ENCODE measurements at places on chromosomes 16 and 17.

- DNase-seq: no peak
Observed at GRCh38 chr17:77675816-77676215, 282.7 kb upstream of the TNRC6C start.

GRCh38 chr16:58649707-58650106 lies 20.1 kb upstream of the CNOT1 start:
- DNase-seq: no peak

- DNase-seq: no peak
Observed at GRCh38 chr17:34892461-34893249, 68.6 kb downstream of the CCT6B start.

- DNase-seq: no peak
Observed at GRCh38 chr17:55273579-55274354, 9.0 kb downstream of the HLF start.

DNA sequence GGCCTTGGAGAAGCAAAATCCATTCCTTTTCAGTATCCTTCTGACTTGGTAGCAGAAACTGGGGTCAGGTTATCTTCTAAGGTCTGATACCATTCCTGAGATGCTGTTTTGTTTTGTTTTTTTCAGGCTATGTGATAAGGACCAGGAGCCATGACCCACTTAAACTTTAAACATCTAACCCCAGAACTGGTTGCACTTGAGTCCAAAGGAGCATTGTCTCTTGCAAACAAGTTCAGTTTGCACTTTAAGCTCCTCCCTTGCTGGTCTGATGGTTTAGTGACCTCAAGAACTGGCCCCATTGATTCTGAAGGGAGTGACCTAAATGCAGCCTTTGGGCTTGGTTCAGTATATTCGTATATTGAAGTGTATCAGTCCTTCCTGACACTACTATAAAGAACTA lies 75.2 kb downstream of the ERCC4 start:
- DNase-seq: no peak

- DNase-seq: no peak
Observed at GRCh38 chr17:64174686-64175456, 44.9 kb upstream of the ERN1 start.

- DNase-seq: no peak
Observed at GRCh38 chr17:15920758-15921239, 24.1 kb upstream of the ADORA2B start.

- no peak for DNase-seq
Observed at GRCh38 chr17:56158915-56159825, 5.9 kb downstream of the ANKFN1 start.

DNA sequence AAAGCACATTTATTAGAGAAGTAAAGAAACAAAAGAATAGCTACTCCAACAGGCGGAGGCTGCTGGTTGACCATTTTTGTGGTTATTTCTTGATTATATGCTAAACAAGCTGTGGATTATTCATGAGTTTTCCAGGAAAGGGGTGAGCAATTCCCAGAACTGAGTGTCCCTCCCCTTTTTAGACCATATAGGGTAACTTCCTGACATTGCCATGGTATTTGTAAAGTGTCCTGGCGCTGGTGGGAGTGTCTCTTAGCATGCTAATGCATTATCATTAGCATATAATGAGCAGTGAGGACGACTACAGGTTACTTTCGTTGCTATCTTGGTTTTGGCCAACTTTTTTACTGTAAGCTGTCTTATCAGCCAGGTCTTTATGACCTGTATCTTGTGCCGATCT lies 12.2 kb upstream of the HS3ST4 start:
- DNase-seq: no peak

DNA sequence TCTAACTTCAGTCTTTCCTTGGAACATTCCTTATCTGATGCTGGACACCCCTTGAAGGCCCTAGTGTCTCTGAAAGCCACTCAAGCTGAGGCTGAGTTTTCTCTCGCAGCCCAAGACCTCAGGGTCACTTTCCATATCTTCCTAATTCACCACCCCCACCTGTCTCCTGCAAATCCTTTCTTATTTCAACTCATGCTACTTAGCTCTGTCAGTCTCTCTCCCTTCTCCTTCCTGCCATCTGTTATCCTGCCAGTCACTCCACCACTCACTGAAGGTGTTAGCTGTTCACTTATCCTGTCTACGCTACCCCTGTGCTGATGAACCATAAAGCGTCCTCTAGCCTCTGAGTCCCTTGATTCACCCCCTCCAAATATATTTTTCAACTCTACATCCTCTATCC lies 143.9 kb upstream of the SHISA6 start:
- no peak for DNase-seq

DNA sequence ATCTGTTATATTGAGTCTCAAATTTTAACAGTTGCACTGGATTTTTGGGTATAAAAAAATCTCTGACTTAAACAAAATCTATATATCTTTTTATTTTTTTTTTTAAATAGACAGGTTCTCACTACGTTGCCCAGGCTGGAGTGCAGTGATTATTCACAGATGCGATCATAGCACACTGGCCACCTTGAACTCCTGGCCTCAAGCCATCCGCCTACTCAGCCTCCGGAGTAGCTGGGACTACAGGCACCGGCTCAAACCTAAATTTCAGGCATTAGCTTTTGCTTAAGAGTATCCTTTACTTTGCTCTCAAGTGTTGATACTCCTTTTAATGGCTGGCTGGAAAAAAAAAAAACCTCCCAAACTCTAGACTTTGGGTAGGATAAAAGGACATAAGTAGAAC lies 61.6 kb downstream of the RPGRIP1L start:
- no peak for DNase-seq

- DNase-seq: no peak
Observed at GRCh38 chr17:19938736-19939135, 38.9 kb downstream of the AKAP10 start.

- DNase-seq: no peak
Observed at GRCh38 chr17:4849011-4849536, 15.9 kb downstream of the MINK1 start.

- DNase-seq: no peak
Observed at GRCh38 chr17:57384219-57384618, 127.9 kb downstream of the MSI2 start.

Data from activated naive CD8-positive, alpha-beta T cell treated with anti-CD3 and anti-CD28 coated beads, Interleukin-2, amount 50 U/mL, for 16 hours (primary cell).